ENCODE measurements at places on chromosomes 2 and 18.

- DNase-seq: no peak
Measured at GRCh38 chr18:45321520-45321919, 293.8 kb upstream of the SLC14A2 start.

GRCh38 chr2:47651296-47651695 lies 131.6 kb upstream of the MSH6 start:
- DNase-seq: no peak

DNA sequence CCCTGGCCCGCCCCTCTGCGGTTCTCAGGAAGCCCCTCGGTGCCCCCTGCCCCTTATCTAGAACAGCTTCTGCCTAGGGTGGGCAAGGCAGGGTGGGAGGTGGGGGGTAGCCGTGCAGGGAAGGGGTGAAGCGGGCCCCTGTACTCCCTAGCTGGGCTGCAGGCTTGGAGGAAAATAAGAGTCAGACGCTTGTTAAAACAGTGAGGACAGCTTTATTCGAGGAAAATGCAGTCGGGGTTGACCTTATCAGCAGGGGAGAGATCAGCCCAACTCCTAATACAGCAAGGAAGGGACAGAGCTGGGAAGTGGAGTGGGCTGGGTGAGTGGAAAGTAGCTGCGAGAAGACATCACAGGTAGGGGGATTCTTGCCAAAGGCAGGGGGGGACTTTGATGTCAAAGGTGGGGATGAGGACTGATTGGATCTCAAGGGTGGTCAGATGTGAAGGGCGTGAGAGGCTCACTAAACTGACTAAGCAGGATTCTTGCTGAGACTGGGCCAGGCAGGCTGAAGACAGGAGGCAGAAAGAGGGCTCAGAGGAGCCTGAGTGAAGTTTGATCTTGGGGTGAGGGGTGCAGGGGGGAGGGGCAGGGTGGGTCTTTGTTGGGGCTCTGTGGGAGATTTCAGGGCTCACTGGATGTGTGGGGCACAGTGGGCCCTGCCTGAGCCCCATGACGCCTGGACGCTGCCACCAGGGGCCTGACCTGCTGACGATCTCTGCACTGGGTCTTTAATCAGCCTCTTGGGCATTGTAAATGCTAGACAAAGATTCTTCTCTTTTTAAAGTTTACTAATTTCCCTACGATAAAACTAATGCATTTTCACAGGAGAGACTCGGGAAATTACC lies 29.9 kb downstream of the HPCAL1 start:
- no peak for DNase-seq

GRCh38 chr18:37452682-37453385 lies 112.8 kb downstream of the CELF4 start:
- peak; percentile 43 for DNase-seq

GRCh38 chr18:25121442-25121841 lies 230.5 kb downstream of the ZNF521 start:
- DNase-seq: no peak

- DNase-seq: peak; percentile 44
Measured at GRCh38 chr18:8849696-8850095, 144.3 kb downstream of the MTCL1 start.

DNA sequence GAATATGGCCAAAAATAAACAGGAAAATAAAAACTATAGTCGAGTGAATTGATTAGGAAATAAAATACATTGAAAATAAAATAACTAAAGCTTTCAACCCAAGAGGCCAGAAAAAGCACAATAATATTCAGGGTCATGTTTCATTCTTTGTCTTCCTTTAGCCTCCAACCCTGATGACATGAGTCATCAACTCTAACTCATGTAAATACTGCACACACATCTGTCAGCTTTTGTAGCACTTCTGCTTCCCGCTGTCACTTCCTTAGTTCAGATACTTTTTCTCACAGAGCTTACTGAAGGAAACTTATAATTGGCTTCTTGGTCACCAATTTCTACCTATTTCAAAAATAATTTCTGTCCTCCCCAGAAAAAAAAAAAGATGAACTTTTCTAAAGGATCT lies 112.8 kb downstream of the UPP2 start:
- no peak for DNase-seq

GRCh38 chr2:53670331-53670730 lies 97.3 kb upstream of the CHAC2 start:
- DNase-seq: peak; percentile 21

DNA sequence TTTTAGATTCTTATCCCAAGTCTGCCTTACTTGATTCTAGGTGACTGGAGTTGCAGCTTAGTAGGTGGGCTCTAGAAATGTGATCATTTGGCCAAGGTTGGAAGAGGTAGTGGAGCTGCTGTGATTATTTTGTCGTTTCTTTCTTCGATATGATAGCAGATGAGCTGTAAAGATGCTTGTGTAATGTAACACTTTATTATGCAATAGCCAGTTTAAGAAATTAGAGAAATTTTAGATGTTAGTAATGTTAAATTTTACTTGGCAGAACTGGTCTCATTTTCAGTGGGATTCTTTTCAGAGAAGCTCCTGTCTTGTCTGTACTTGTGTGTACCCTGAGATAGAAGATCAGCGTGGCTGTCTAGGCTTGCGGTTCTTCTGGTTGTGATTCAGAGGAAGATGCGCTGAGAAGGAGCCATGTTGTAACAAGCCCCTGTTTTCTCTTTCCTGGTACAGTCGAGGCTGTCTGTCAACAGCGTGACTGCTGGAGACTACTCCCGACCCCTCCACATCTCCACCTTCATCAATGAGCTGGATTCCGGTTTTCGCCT lies 9.3 kb downstream of the TSN start:
- no peak for DNase-seq

- DNase-seq: peak; percentile 54
Measured at GRCh38 chr2:32553829-32554432, 73.9 kb upstream of the TTC27 start.

GRCh38 chr18:2240311-2240705 lies 331.0 kb downstream of the METTL4 start:
- no peak for DNase-seq

- no peak for DNase-seq
Measured at GRCh38 chr2:65863713-65864112, 431.3 kb upstream of the SPRED2 start.

- peak; percentile 25 for DNase-seq
Measured at GRCh38 chr2:168002021-168002553, 245.3 kb downstream of the STK39 start.

DNA sequence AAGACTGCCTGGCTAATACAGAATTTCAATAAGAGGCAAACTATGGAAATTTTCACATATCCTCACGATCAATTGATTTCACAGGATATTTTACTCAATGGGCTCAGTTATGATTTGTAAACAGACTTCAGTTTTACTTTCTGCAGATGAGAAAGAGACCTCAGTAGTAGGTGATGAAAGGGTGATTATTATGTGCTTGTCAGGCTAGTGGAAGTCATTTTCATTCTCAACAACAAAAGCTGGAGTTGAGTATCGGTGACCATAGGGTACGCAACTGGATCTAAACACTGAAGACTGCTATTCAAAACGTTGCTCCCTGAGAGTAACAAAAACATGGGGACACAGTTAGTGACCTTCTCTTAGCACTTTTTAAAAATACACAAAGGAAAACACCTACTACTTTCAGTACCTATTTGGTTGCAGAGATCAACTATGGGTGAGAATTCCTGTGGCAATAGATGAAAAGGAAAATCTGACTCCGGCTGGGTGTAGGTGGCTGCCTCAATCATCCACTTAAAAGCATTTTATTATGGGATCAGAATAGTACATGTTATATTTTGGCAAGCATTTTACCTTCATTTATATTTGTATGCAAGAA lies 126.2 kb upstream of the VRK2 start:
- DNase-seq: no peak

- DNase-seq: no peak
Measured at GRCh38 chr2:96869822-96870625, at the start of gene SEMA4C. Gene SEMA4C, minus strand, starts transcription at chr2:96870080. Its CDS starts 2,194 bp downstream, at chr2:96867886.

GRCh38 chr2:170361090-170361936 lies 183.4 kb downstream of the MYO3B start:
- DNase-seq: peak; percentile 52

GRCh38 chr2:174002679-174003078 lies 37.5 kb upstream of the SP3 start:
- DNase-seq: no peak

DNA sequence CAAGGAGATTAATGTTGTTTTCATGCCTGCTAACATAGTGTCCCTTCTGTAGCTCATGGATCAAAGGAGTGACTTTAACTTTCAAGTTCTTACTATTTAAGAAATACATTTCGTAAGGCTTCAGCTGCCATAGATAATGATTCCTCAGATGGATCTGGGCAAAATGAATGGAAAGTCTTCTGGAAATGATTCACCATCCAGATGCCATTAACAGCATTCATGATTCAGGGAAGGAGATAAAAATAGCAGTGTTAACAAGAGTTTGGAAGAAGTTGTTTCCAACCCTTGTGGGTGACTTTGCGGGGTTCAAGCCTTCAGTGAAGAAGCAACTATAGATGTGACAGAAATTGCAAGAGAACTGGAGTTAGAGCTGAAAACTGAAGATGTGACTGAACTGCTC lies 17.0 kb downstream of the VRK2 start:
- peak; percentile 75 for DNase-seq

DNA sequence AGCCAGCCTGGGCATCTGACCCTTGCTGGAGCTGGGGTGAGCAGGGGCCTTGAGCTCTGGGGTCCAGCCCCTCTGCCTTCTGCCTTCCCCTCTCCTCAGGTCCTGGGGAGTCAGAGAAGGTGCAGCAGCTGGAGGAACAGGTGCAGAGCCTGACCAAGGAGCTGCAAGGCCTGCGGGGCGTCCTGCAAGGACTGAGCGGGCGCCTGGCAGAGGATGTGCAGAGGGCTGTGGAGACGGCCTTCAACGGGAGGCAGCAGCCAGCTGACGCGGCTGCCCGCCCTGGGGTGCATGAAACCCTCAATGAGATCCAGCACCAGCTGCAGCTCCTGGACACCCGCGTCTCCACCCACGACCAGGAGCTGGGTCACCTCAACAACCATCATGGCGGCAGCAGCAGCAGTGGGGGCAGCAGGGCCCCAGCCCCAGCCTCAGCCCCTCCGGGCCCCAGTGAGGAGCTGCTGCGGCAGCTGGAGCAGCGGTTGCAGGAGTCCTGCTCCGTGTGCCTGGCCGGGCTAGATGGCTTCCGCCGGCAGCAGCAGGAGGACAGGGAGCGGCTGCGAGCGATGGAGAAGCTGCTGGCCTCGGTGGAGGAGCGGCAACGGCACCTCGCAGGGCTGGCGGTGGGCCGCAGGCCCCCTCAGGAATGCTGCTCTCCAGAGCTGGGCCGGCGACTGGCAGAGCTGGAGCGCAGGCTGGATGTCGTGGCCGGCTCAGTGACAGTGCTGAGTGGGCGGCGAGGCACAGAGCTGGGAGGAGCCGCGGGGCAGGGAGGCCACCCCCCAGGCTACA lies 3.8 kb downstream of the EMILIN1 start:
- no peak for DNase-seq

GRCh38 chr18:49632588-49632987 lies 70.7 kb downstream of the LIPG start:
- DNase-seq: no peak

DNA sequence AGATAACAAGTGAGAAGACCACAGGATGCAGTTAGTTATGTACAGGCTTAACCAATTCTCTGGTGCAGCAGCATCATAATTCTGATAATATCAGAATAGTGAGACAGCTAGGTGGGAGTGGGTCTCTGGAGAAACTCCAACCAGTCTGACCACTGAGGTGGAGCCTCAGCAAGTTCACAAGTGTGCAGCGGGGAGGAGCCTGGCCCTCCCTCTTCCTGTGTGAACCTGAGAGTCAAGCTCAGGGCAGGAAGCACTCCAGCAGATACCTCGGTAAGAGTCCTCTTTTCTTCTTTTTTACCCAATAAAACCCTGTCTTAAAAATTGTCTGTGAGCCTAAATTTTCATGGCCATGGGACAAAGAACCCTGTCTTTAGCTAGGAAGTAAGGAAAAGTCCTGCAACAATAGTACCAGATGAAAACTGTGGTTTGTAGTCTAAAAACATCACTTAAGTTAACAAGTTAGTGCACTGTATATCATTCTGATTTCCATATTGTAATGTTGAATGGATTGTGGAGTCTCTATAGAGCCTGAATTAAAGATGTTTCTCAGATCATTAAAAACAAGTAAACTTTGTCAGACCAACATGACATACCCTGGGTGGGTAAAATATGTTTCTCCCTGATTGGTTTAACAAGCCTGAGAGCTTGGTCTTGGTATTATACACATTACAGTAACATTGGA lies 370.8 kb downstream of the TMEM182 start:
- DNase-seq: no peak

DNA sequence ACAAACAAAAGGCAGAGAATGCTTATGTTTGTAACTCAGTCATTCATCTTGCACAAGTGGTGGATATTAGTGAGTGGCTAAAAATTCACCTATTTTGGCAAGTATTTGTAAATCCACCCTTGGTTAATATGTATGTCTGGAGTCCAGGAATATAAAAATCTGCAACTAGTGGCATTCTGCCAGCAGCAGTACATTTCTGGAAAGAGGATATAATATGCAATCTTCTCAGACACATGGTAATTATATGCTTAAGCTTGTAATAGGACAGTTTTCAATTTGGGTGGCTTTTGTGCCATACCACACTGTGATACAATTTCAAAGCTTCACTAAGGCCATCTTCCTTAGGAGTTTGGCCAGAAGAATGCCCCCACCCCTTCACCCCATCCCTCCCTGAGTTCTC lies 693.3 kb downstream of the MBD2 start:
- DNase-seq: no peak

GRCh38 chr2:175792199-175792598 lies 209.9 kb downstream of the LNPK start:
- DNase-seq: no peak

GRCh38 chr2:236827997-236828396 lies 257.7 kb upstream of the COPS8 start:
- DNase-seq: no peak

- DNase-seq: no peak
Measured at GRCh38 chr2:75415731-75416130, 145.0 kb downstream of the EVA1A start.

DNA sequence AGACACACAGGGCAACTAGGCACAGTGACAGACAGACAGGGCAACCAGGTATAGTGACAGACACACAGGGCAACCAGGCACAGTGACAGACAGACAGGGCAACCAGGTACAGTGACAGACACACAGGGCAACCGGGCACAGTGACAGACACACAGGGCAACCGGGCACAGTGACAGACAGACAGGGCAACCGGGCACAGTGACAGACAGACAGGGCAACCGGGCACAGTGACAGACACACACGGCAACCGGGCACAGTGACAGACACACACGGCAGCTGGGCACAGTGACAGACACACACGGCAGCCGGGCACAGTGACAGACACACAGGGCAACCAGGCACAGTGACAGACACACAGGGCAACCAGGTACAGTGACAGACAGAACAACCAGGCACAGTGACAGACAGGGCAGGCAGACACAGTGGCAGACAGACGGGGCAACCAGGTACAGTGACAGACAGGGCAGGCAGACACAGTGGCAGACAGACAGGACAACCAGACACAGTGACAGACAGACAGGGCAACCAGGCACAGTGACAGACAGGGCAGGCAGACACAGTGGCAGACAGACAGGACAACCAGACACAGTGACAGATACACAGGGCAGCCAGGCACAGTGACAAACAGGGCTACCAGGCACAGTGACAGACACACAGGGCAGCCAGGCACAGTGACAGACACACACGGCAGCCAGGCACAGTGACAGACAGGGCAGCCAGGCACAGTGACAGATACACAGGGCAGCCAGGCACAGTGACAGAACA lies 64.7 kb upstream of the RAB6C start:
- DNase-seq: no peak

- DNase-seq: no peak
Measured at GRCh38 chr18:48358868-48359267, 50.3 kb downstream of the ZBTB7C start.
